Cortex of kidney (tissue), 1 donor: ENCODE measurements at places on chromosomes 12 and 14.

GRCh38 chr14:54209511-54210250, 187.1 kb upstream of the CDKN3 start:
- DNase-seq, result no peak

DNA sequence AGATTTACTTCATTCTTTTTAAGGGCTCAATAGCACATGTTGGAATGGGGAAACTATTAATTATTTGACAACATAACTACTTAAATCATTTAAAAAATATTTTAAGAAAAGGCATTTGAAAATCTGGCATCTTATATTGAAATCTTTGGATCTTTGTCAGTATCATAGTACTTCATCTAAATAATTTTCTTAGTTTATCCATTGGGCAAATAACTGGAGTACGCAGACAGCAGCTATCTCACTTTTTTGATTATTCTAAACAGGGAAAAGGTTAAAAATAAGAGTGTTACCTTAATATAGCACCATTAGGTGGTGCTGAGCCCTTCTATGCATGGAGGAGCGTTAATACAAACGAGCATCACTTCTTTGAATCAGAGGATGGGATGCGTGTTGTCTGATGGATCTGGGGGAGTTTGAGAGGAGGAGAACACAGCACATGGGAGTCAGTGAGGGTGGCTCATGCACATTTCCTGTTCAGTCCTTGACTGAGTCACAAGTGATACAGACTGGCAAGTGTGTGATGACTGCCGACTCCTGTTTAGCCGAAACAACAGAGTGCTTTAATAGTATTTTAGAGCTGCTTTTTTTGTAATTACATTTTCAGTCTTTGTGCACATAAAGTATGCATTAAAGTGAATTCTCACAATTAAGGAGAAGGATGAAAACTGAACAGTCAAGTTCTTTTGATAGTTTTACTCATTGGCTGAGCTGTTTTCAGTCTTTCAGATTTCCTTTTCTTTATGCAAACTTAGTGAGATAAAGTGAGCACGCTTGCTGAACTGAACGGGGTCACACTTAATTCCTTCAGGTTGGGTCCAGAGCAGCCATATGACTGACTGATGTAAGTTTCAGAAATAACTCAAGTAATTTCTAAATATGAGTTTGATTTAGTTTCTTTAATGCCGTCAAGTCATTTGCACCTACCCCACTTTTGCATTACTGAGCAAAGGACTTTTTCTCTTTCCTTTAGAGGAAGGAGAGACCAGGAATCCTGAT, 92.7 kb downstream of the DIP2B start:
- DNase-seq, result no peak

DNA sequence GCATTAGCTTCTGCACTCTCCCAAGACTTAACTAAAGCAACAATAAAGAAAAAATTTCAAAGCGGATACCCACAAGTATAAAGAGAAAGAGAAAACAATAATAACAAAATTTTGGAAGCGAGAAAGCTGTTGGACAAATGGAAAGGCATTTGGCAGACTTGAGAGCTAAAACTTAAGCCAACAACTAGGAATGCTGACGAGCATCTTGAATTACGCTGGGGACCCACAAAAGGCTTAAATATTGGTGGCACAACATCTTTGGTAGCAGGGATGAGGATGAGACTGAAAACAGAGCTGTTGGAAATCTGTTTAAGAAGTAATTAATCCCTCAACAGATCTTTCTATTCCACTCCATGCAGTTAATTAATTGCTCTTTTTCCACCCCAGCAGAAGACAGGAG, 49.8 kb downstream of the LLPH start:
- no peak for DNase-seq

DNA sequence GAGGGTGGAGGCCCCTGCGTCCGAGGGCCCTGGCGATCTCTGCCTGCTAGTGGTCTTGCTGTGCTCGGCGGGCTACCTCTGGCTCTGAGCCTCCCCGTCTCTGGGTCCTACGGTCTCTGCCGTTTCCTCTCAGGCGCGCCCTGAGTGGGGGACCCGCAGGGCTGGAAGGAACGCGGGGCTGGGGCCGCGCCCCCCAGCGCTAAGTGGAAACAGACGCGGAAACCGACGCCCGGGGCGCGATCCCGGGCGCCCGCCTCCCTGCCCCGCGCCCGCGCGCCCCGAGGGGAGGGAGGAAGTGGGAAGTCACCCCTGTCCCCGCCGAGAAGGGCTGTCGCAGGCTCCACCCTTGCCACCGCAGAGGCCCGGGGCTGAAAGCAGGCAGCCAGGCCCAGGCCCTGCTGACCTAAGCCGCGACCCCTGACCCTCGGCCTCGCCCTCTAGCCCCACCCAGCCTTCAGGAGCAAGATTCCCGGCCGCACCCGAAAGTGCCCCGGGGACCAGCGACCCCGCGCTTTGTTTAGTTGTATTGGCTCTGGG, 831 bp downstream of the CRIP1 start:
- no peak for DNase-seq

DNA sequence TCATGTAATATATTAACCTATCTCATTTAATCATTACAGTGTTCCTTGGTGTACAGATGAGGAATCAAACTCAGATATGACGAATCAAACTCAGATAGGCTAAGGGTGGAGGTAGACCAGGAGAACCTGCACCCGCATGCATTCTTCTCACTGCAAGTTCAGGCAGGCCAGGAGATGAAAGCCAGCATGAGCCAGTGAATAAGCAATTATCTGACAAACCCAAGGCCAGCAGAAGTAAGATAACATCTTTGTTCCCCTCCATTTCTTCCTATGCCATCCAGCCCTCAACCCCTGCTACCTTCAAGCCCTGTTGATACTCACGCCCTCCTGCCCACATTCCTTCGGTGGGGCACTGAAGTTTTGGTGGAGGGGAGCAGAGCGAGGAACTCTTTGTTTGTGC, 152.2 kb downstream of the ETV6 start:
- DNase-seq, result no peak

DNA sequence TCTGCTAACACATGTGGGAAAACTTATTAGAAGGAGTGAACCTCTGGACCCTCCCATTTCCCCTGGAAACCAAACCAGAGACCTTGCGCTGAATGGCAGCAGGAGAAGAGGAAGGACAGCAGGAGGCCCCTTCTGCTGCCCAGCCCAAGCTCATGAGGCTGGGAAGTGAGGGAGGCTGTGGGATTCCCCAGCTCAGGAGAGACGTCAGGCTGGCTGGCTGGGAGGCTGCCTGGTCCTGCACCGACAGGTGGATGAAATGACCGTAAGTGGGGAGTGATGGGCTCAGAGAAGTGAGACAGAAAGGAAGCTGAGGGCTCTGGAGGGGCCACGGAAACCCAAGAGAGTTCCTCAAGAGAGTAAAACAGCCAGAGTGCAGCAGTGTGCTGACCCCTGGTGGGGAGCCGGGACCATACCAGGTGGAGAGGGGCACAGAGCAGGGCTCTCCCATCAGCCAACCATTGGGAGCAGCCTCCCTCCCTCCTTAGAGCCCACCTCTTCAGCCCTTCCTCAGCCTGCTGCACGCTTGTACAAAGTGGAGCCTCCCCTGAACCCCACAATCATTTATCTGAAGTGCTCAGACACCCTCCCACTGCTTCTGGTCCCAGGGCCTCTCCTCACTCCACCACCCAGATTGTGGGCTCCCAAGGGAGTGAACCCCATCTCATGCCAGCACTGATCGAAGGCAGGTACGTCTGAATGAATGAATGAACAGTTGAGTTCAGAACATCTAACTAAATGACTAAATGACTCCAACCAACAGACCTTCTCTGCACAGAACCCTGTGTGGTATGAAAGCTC, 14.0 kb downstream of the TAMALIN start:
- DNase-seq, result no peak

DNA sequence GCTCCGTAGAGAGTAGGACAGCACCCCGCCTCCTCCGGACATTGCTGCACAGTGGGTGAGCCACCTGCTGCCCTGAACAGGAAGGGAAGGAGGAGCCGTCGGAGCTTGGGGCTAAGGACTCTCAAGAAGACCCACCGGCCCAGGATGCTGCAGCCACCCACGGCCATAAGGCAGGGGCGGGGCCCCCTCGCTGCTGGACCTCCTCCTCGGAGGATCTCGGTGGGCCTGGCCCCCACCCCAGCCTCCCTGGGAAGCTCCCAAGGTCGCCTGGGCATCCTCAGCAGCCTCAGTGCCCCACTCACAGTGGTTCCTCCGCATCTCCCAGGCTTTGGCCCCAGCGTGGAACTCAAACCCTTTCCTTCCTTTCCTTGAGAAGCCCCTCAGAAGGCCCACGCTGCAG, 68.6 kb upstream of the DIO3 start:
- DNase-seq, result no peak
